ENCODE measurements at places on chromosomes 6 and 20. TPM values are rescaled to one million over a fixed set of nuclear protein-coding genes. Genes with fewer than 3 reads are reported as not detected.

SAMD10 gene
- 0.54 TPM for total RNA-seq

GRCh38 chr6:81750681-81751387 is 1.6 kb downstream of the TENT5A start:
- peaks cover 12% of the 10 kb centered on the region for H3K36me3 ChIP-seq
- DNase-seq, result peak; percentile 18
- no peaks in the 10 kb centered on the region for H3K27me3 ChIP-seq

GRCh38 chr6:133837801-133838349 is 51.0 kb upstream of the TCF21 start:
- H3K4me1 ChIP-seq, result peaks cover 8% of the 10 kb centered on the region
- H3K27me3 ChIP-seq, result no peaks in the 10 kb centered on the region
- H3K27ac ChIP-seq, result no peak overlapping the region
- no peak for DNase-seq
- H3K4me3 ChIP-seq, result no peak overlapping the region
- H3K36me3 ChIP-seq, result no peaks in the 10 kb centered on the region

PRRT1 gene
- not detected for total RNA-seq

DNA sequence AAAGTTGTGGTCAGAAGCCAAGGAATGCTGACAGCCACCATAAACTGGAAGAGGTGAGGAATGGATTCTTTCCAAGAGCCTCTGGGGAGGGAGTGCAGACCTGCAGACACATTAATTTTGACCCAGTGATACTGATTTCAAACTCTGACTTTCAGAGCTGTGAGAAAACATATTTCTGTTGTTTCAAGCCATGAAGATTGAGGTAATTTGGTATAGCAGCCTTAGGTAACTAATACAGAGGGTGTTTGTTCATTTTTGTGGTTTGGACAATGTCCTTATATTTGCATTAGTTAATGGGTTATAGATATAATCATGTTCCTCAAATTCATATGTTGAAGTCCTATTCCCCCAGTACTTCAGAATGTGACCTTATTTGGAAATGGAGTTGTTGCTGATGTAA is 85.4 kb upstream of the GTSF1L start:
- no peak for DNase-seq
- no peak overlapping the region for H3K4me3 ChIP-seq
- H3K36me3 ChIP-seq, result no peaks in the 10 kb centered on the region
- H3K4me1 ChIP-seq, result no peaks in the 10 kb centered on the region

- H3K4me1 ChIP-seq, result no peaks in the 10 kb centered on the region
- no peaks in the 10 kb centered on the region for H3K36me3 ChIP-seq
- DNase-seq, result no peak
- no peak overlapping the region for H3K27ac ChIP-seq
These were observed 148.4 kb upstream of the RIMS1 start for GRCh38 chr6:71737953-71738352.

- peak; percentile 59 for DNase-seq
- H3K4me1 ChIP-seq, result peaks cover 14% of the 10 kb centered on the region
- no peak overlapping the region for H3K4me3 ChIP-seq
- H3K27ac ChIP-seq, result peak overlapping the region; percentile 40
- no peaks in the 10 kb centered on the region for H3K27me3 ChIP-seq
These were observed 70.8 kb upstream of the AKIRIN2 start for GRCh38 chr6:87772597-87773530.

DNA sequence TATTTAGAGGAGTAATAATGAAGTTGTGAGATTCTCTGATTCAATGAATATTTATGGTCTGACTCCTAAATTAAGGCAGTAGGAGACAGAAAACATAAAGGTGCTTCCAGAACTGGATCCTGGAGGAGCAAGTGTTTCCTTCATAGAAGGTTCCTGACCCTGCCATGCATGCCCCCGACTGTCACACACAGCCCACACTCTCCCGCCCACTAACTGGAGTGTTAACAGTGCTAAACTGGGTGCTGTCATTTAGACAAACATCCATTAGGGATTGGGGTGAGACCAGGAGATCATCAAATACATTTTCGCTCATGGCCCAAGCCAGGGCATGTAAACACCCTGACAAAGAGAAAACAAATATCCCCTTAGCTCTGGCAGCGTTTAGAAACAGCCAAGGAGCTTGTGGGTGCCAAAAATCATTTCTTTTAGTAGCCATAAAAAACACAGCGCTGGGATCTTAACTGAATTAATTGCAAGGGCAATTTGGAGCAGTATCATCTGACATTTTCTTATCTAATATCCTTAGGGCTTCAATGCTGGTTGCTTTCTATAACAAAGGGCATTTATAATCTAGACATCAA is 46.8 kb downstream of the INSM1 start:
- no peaks in the 10 kb centered on the region for H3K4me1 ChIP-seq
- H3K27ac ChIP-seq, result no peak overlapping the region
- no peaks in the 10 kb centered on the region for H3K27me3 ChIP-seq

- H3K4me3 ChIP-seq, result no peak overlapping the region
- no peak overlapping the region for H3K27ac ChIP-seq
- no peaks in the 10 kb centered on the region for H3K4me1 ChIP-seq
- no peak for DNase-seq
These were observed 38.3 kb upstream of the DUSP22 start for GRCh38 chr6:254016-254415.

DNA sequence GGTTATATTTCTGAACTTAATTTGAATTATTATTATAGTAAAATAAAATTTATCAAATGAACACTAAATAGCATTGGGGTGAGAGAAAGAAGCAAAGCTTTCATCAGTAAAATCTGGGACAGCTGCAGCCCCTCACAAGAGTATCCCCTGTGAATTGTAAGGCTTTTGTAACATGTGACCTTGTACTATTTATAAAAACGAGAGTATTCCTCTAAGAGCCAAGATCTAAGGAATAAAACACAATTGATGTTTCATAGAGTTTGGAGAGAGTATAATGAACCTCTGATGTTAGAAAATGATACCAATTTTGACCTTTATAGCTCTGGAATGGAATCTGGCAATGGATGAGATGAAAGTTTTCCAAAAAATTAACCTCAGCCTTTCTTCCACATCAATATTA is 617.2 kb upstream of the ID4 start:
- no peak overlapping the region for H3K27ac ChIP-seq
- no peak for DNase-seq
- no peak overlapping the region for H3K4me3 ChIP-seq
- no peaks in the 10 kb centered on the region for H3K4me1 ChIP-seq
- H3K27me3 ChIP-seq, result no peaks in the 10 kb centered on the region
- no peaks in the 10 kb centered on the region for H3K36me3 ChIP-seq

GRCh38 chr6:52306972-52307870 is 22.7 kb upstream of the MCM3 start:
- H3K27me3 ChIP-seq, result no peaks in the 10 kb centered on the region
- no peak overlapping the region for H3K4me3 ChIP-seq
- H3K27ac ChIP-seq, result no peak overlapping the region
- H3K4me1 ChIP-seq, result no peaks in the 10 kb centered on the region

Measured in IMR-90 (cell line).